Posterior vena cava (tissue), 2 donors: ENCODE measurements at places on chromosomes 16 and 17. TPM values are rescaled to one million over a fixed set of nuclear protein-coding genes. Genes with fewer than 3 reads are reported as not detected.
A peak's percentile ranks its signal among the peaks of the same experiment; 100 is the strongest.

GRCh38 chr17:77496831-77497577, 356.2 kb downstream of the SEC14L1 start:
- DNase-seq = peak; percentile 66

GRCh38 chr17:42512733-42513251, 23.2 kb upstream of the NAGLU start:
- DNase-seq = peak; percentile 53

DNA sequence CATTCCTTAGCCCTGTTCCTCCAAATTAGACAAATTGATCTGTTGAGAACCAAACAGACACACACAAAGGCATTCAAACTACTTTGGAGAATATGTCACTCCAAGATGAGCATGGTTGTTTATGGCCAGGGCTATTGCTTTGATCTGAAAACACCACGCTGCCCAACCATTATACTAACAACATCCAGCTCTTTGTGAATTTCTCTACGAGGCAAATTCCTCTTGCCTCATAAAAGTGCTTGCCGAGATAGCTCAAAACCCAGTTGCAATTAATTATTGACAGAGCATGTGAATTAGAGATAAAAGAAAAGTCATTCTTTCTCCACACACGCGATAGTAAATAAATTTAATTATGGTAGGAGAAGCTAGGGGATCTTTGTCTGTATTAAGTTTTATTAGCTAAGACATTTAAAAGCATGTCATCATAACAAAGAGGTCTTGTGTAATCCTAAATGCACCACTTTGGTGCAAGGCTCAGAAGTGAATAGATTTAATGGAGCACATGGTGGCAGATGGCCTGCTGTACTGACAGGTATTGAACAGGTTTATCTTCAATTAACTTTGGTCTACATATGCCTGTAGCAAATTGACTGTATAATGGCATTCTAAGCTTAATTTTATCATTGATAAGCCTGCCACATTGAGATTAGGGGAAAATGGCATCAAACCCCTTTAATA, 441.8 kb downstream of the HS3ST4 start:
- DNase-seq = no peak

- no peak for DNase-seq
Observed at GRCh38 chr17:68572138-68572842, 28.9 kb downstream of the FAM20A start.

- peak; percentile 89 for DNase-seq
Observed at GRCh38 chr17:2853283-2854142, 57.3 kb downstream of the RAP1GAP2 start.

DNA sequence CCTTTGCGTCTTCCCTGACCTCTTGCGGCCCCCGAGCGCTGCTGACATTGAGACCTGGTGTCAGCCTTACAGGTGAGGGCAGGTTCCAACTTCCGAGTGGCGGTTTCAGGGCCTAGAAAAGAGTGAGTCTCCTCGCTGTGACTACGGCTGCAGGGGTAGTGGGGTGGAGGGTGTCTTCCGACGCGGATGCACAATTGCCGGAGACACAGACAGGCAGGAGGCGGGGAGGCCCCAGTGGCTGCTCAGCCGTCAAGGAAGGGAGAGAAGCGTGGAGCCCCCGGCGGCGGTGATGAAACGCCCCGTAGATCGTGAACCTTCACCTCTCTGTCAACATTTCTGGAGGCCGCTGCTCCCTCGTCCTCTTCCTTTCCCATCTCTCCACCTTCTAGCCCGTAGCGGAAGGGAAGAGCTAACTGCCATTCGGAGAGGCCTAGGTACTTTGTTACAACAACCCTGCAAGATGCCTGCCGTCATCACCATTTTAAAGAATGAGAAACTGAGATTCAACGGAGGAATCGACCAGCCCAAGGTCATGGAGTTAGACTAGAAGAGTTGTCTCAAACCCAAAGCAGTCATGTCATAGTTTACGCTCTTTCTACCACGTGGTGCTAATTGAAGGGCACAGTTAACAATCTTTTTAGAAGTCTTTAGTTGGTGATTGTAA, 485 bp downstream of the DNAJA3 start:
- DNase-seq = no peak

DNA sequence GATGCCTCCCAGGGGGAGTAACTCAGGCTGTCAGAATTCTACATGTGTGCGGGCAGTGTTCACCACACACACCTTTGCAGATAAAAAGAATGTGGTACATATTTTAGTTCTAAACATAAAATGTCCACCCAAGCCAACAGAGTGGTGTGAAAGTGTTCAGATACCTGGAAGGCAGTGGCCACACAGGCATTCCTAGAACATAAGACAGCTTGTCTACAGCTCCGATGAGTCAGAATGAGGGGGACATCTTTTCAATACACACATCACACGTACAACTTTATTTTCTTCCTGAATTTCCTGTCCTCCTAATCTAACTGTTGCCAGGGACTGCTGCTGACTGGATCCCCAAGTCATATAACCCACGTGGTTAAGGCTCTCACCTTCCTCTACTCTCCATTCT, 142.3 kb downstream of the ZFHX3 start:
- no peak for DNase-seq

- DNase-seq = no peak
Observed at GRCh38 chr16:78844682-78845081, 745.2 kb downstream of the WWOX start.

- DNase-seq = no peak
Observed at GRCh38 chr16:70808371-70808770, 7.4 kb upstream of the VAC14 start.

DNA sequence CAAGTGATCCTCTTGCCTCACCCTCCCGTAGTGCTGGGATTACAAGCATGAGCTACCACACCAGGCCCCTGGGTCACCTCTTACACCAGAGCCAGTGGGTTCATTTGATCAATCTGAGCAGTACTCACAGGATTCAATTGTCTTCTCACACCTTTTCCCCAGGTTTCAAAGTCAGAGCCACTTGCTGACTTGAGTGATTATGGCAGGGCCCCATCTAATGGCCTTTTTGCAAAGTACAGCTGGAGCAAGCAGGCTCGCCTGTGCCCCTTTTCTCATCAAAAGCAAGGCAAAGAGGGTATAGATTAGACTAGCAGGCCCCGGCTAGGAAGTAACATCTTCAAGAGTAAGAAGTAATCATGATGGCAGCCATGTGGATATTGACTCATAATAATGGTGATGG, 114.8 kb upstream of the NOL11 start:
- no peak for DNase-seq

DNA sequence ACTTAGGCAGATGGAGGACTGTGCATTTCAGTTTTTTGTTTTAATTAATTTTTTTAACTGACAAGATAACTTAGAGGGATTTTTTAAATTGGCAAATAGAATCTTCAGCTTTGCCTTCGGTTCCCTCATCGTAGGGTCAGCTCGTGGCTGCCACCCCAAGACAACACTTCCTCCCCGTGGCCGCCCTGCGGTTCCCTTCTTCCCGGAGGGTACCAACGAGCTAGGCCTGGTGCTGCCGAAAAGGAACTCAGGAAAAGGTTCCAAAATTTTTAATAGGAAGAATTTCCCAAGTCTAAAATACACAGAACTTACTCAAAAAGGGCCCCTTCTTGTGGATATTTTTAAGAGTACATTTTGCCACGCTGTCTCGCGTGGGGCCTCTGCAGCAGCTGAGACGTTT, 210.4 kb upstream of the CHMP6 start:
- peak; percentile 83 for DNase-seq

DNA sequence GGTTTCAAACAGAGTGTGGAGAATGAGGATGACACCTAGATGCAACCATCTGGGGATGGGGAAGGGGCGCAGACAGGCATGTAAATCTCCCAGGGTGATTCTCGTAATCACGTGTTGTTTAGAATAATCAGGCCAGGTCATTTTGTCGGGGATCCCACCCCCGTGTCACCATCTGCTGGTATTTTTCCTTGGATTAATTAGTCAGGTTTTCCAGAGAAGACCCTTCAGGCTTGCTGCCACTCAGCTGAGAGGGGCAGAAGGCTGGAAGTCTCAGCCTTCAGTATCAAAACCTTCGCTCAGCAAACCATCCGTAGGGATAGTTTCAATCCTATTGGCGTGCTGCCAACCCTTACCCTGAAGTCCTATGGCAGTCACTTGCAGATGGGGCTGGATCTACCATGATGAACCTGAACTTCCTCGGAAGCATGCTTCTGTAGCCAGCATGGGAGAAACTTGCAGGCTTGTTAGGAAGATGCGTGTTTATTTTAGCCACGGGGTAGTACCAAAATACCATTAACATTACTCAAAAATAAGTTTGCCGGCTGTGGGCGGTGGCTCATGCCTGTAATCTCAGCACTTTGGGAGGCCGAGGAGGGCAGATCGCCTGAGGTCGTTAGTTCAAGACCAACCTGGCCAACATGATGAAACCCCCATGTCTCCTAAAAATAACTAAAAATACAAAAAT, 7.5 kb upstream of the ADCY9 start:
- no peak for DNase-seq

- DNase-seq = no peak
Observed at GRCh38 chr17:49694847-49695697, 12.7 kb downstream of the SLC35B1 start.

- no peak for DNase-seq
Observed at GRCh38 chr17:56842577-56842976, 8.6 kb downstream of the DGKE start.

DNA sequence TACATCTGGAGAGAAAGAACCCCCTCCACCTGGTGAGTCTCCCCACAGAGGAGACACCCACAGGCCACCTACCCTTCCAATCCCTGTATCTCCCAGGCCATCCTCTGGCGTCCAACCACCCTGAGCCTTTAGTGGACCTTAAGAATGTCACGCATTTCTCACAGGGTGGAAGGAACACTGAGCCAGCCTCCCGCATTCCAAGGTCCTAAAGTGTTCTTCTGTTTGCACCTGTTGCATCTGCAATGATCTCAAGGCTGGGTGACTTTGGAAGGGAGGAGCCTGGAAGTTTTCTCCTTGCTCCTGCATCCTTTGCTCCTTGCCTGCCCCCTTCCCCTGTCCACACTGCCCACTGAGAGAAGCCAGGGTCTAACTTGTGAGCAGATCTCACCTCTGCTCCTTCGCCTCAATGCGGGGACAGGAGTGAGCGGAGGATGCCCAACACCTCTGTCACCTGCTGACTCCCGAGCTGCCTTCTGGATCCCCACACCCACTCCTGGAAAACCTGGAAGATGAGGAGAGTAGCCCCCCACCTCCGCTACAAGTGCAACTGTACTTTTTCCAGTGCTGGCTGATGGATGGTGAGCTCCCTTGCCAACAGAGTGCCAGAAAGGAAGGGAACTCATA, 3.7 kb downstream of the CHST5 start:
- DNase-seq = peak; percentile 67

GJC1 gene
- 80.8 TPM for total RNA-seq
